ENCODE measurements at places on chromosomes 6 and 20. TPM values are rescaled to one million over a fixed set of nuclear protein-coding genes. Genes with fewer than 3 reads are reported as not detected.

Gene ZHX3
- total RNA-seq: 34.1 TPM

GRCh38 chr20:55472704-55473103 lies 532.6 kb downstream of the CBLN4 start:
- no peak for DNase-seq

Gene ADGRF4
- 4.0 TPM for total RNA-seq

- no peak for DNase-seq
These were observed 5.8 kb upstream of the GPR31 start for GRCh38 chr6:167163476-167164011.

DNA sequence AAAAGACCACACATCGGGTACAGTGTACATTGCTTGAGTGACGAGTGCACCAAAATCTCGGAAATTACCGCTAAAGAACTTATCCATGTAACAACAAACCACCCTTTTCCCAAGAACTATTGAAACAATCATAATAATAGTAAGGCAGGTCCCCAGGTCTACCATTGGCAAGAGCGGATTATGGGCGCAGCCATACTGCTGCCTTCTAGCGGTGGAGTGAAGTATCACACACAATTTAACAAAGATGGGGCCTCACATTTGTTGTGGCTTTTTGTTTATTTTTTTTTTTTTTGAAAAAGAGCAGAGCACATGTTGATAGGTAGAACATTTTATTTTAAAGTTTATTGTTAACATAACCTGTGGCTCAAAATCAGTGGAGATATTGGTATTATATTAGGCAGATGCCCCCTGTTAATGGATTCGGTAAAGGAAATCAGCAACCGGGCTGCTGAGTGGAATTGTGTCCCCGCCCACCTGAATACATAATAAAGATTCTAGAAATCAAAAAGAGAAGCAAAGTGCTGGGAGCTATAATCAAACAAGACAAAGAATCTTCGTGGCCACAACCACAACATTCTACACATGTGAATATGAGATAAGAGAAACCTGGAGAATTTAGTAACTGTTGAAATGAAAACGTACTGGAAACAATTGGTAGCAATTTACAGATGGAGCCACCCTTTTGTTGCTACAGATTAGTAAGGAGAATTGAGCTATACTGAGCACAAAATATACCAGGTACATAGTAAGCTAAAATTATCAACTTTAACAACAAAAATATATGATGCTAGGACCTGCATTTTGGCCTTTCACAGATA lies 94.2 kb upstream of the EXOC2 start:
- peak; percentile 18 for DNase-seq

Gene PNPLA1
- not detected for total RNA-seq

DNA sequence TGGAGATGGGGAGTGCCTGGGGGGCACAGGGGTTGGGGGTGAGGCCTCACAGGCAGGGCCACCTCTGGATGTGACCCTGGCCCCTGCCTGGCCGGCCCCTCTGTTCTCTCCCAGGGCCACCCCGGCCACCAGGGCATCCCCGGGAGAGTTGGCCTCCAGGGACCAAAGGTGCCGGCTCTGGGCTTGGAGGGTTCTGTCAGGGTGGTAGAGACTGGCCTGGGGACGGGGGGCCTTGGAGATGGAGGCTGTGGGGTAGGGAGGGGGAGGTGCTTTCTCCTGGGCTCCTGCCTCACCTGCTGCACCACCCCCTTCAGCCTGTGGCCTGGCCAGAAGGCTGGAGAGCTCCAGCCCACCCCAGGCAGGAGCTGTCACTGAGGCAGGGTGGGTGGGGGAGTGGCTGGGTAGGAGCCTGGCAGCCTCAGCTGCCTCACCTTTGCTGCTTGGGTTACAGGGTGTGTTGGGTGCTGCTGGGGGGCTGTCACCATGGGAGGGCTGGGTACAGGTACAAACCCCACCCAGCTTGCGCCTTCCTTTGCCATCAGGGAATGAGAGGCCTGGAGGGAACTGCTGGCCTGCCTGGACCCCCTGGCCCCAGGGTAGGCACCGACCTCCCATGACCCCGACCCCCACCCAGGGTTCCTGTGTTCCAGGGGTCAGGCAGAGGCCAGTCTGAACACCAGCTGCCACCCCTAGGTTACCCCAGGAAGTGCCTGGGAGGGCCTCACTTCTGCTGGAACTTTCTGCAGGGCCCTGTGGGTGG lies 32.7 kb downstream of the COL20A1 start:
- no peak for DNase-seq

Gene SNAP25
- not detected for total RNA-seq

DNA sequence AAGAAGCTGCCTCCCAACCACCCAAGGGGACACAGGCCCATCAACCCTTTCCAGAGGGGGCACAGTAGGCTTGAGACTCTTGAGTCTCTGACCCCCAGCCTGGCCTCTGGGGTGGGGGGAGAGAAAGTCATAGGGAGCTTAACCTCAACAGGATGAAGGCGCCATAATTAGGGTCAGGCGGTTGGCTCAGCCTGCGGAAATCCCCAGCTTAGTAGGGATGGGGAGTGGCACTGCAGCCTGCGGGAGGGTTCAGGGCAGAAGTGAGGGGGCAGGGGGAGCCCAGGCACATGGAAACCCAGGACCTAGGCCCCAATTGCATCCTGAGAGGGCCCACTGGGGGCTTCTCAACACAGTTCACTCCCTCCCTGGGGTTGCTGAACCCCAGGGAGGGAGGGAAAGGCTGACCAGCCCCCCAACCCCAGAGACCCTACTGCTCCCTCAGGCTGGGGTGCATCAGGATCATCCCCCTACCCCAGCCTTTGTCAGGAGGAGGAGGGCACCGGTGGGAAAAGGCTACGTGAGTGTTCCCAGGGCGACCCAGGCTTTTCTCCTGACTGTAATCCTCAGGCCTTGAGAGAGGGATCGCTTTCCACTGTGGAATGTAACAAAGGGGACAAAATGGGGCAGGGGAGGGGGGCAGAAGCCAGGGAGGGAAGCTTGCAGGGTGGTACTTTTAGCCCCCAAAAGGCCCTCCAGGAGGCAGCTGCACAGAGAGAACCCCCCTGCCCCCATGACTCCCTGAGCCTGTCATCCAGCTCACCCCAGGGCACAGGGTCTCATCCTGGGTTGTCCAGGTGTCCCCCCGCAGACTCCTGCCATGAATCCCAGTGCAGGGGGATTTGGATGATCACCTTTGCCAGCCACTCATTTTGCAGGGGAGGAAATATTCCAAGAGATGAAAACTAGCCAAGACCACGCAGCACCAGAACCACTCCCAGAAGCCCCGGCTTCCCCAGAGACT lies 46.4 kb downstream of the MRPL14 start:
- no peak for DNase-seq

GRCh38 chr6:131780600-131780999 lies 27.2 kb upstream of the ENPP1 start:
- no peak for DNase-seq

DNA sequence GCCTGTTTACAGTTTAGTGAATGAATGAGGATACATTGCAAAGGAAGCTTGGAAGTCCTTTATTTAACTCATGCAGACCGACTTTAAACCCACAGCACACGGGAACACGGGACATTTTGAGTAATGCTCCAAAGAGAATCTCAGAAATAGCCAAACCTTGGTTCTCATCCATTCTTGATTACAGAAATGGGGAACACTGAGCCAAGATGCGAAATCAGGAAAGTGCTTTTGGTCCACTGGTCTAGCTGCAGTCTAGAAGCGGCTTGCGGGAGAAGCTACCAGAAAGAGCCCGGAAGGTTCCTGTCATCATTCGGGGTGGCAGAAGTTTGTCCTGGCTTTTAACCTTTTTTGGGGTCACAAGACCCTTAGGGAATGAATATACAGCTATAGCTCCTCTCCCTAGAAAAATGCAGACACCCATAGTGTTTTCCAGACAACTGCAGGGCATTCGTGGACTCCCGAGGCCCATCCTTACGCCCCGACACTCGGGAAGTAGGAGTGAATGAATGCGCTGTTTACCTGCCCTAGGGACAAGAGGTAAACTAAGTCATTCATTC lies 475 bp upstream of the TMEM181 start:
- DNase-seq: no peak

GRCh38 chr6:52399511-52400312 lies 20.4 kb upstream of the EFHC1 start:
- DNase-seq: peak; percentile 70

GRCh38 chr20:1500496-1500895 lies 9.3 kb upstream of the SIRPB2 start:
- peak; percentile 71 for DNase-seq

GRCh38 chr6:14354919-14355572 lies 237.5 kb downstream of the CD83 start:
- peak; percentile 72 for DNase-seq

GRCh38 chr20:48686238-48687116 lies 141.3 kb downstream of the PREX1 start:
- peak; percentile 65 for DNase-seq

Gene COL21A1
- total RNA-seq: 5.4 TPM

DNA sequence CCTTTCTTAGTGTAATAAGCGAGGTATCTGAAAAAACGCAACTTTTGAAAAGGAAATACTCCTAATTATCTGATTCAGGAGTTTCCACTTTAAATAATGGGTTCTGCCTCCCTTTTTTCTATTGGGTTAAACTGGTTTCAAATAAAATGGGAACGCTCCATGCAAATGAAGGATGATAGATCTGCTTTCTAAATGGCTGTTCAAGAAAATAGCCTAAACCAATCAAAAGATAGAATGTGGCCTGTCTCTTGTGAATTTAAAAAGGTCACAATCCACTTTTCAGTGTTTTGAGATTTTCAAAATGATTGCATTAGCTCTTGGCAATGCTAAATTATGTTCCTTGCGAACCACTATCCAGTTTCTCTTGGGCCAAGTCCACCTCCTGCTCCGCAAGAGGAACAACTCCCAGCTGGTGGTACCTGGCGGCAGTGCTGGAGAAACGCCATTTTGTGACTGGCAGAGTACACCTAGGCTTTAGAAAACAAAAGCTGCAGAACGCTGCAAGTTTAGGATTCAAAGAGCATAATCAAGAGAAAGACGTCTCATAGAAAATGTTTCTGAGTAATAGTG lies 56.7 kb downstream of the TRIM38 start:
- DNase-seq: no peak

DNA sequence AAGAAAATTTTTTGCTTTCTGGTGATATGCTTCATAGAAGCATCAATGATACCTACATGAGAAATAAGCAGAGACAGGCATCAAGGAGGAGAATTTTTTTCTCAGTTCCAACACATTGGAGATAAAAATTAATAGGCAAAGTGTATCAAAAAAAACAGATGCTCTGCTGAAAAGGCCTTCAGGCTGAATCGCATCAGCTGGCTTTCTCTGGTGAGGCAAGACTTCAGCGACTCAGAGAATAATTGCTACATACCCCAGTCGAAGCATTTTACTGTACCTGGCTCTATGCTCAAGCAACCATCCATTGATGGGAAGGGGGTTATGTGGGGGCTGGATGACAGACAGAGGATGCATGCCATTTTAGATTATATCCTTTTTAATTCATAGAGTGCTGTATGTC lies 415.1 kb downstream of the TFAP2A start:
- DNase-seq: peak; percentile 35
